Natural killer cell (primary cell): ENCODE measurements at places on chromosomes 11 and 22.

GRCh38 chr22:44031158-44031952 is 7.3 kb downstream of the PARVB start:
- no peak overlapping the region for H3K4me3 ChIP-seq
- DNase-seq = no peak
- H3K36me3 ChIP-seq = no peaks in the 10 kb centered on the region
- H3K27ac ChIP-seq = no peak overlapping the region
- peaks cover 20% of the 10 kb centered on the region for H3K4me1 ChIP-seq
- no peaks in the 10 kb centered on the region for H3K27me3 ChIP-seq

DNA sequence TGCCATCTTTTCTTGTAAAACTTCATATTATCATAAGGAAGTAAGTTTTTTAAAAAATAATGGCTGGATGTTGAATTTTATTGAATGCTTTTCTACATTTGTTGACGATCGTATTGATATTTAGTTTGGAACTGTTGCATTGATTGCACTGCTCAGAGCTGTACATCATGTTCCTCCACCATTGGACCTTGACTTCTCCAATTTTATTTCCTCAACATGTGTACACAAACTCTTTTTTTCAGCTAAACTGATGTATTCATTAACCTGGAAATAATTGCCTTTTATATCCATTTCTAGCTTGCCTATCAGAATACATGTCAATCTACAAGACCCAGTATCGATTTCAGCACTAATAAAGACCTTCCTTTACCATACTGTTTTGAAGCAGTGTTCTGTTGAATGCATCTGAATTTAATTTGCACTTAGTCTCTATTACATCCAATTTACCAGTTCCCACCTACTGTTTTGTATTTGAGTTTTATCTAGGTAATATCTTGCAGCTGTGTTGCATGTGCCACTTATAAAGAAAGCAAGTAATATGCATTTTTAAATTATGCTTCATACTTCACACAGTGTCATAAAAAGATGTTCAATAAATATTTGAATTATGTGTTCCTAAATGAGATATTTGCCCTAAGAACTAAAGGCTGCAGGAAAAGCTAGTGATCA is 5.5 kb downstream of the CEP57 start:
- H3K4me3 ChIP-seq = no peak overlapping the region
- no peaks in the 10 kb centered on the region for H3K27me3 ChIP-seq
- no peak for DNase-seq
- H3K27ac ChIP-seq = no peak overlapping the region

DNA sequence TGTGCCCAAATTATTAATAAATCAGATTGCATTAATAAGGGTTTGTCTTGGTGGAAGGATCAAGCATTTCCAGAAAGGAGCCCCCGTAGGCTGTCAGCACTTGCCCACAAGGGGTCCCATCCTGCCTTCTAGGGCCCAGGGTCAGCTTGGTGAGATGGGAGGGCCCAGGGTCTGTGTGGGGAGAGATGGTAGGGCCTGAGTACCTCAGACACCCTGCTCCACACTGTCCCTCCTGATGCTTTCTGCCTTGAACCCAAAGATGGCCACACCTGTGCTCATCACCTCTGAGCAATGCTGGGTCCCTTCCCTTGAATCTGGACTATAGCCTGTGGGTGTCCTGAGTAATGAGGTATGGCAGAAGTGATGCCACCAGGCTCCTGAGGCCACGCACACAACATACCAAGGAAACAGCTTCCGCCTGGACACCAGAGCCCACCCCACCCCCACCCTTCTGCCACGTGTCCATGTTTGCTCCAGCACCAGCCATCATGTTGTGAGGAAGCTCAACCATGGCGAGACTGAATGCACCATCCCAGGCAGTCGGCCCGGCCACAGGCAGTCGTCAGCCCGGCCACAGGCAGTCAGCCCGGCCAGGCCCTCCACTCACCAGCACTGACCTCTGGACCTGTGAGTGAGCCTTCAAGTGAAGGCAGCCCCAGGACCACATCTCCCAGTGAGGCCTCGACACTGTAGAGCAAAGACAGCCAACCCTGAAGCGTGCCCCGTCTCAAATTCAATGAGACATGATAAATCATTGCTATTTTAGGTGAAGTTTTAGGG is 6.8 kb downstream of the BET1L start:
- H3K36me3 ChIP-seq = peaks cover 26% of the 10 kb centered on the region
- no peak overlapping the region for H3K27ac ChIP-seq
- no peak overlapping the region for H3K4me3 ChIP-seq
- no peaks in the 10 kb centered on the region for H3K27me3 ChIP-seq
- peaks cover 10% of the 10 kb centered on the region for H3K4me1 ChIP-seq
- DNase-seq = no peak

DNA sequence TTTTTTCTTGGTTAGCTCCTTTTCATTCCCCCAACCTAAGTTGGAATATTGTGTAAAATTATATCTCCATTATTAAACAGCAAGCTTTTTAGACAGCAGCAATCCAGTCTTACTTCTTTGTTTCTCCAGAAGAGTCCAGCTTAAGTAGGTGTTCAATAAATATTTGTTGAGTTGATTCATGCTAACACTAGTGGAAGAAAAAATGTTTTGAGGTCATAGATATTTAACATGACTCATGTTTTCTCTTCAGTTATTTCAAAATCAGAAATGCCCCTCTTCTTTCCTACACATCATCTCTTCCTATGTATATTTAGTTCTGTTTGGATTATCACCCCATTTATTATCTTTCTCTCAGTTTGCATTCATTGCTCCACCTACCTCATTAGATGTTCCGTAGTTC is 20.3 kb downstream of the CCDC83 start:
- no peak overlapping the region for H3K27ac ChIP-seq
- no peak overlapping the region for H3K4me3 ChIP-seq
- H3K27me3 ChIP-seq = peaks cover 6% of the 10 kb centered on the region
- H3K36me3 ChIP-seq = no peaks in the 10 kb centered on the region
- DNase-seq = no peak

- no peak for DNase-seq
- no peak overlapping the region for H3K4me3 ChIP-seq
- no peaks in the 10 kb centered on the region for H3K4me1 ChIP-seq
- H3K36me3 ChIP-seq = no peaks in the 10 kb centered on the region
- H3K27me3 ChIP-seq = no peaks in the 10 kb centered on the region
These were observed 519.6 kb downstream of the NTM start for GRCh38 chr11:131889760-131890581.

GRCh38 chr11:64218628-64219353 is 7.2 kb downstream of the TRPT1 start:
- H3K27ac ChIP-seq = no peak overlapping the region
- H3K36me3 ChIP-seq = peaks cover 66% of the 10 kb centered on the region
- H3K27me3 ChIP-seq = no peaks in the 10 kb centered on the region
- H3K4me3 ChIP-seq = no peak overlapping the region
- H3K4me1 ChIP-seq = peaks cover 6% of the 10 kb centered on the region

GRCh38 chr11:78533399-78533798 is 41.3 kb downstream of the NARS2 start:
- H3K4me1 ChIP-seq = no peaks in the 10 kb centered on the region
- H3K27ac ChIP-seq = no peak overlapping the region
- no peak overlapping the region for H3K4me3 ChIP-seq
- no peaks in the 10 kb centered on the region for H3K27me3 ChIP-seq
- H3K36me3 ChIP-seq = no peaks in the 10 kb centered on the region

DNA sequence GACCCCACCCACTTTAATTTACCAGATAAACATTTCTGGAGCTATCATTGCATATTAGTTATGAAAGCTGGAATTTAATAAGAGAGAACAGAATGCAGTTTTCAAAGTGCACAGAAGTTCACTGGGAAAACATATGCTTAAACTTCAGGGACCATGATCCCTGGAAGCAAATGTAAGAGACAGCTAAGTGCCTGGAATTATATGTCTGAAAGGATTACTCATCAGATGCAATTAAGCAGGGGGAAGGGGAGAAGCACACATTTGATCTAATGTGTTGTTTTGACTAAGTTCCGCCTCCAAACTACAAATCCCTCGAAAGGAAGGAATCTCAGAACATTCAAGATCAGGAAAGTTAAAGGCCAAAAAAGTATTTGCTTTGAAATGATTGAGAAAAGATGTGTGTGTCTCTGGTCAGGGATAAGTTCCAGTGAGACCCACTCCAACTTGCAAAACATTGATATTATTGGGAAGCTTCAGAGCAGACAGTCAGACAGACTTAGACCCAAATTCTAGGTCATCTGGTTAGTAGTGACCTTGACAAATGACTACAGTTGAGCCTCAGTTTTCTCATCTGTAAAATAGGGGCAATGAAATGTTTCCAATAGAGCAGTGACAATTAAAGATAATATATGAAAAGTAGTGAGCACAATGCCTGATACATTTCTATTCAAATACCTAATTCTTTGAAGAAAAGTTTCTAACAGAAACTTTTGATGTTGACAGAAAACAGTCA is 147.6 kb downstream of the ME3 start:
- no peak overlapping the region for H3K4me3 ChIP-seq
- H3K27ac ChIP-seq = no peak overlapping the region
- no peaks in the 10 kb centered on the region for H3K27me3 ChIP-seq
- no peaks in the 10 kb centered on the region for H3K36me3 ChIP-seq

GRCh38 chr11:72573855-72574445 is 100.3 kb downstream of the PDE2A start:
- no peak for DNase-seq
- H3K4me3 ChIP-seq = no peak overlapping the region
- no peak overlapping the region for H3K27ac ChIP-seq
- no peaks in the 10 kb centered on the region for H3K36me3 ChIP-seq
- H3K4me1 ChIP-seq = peaks cover 31% of the 10 kb centered on the region

DNA sequence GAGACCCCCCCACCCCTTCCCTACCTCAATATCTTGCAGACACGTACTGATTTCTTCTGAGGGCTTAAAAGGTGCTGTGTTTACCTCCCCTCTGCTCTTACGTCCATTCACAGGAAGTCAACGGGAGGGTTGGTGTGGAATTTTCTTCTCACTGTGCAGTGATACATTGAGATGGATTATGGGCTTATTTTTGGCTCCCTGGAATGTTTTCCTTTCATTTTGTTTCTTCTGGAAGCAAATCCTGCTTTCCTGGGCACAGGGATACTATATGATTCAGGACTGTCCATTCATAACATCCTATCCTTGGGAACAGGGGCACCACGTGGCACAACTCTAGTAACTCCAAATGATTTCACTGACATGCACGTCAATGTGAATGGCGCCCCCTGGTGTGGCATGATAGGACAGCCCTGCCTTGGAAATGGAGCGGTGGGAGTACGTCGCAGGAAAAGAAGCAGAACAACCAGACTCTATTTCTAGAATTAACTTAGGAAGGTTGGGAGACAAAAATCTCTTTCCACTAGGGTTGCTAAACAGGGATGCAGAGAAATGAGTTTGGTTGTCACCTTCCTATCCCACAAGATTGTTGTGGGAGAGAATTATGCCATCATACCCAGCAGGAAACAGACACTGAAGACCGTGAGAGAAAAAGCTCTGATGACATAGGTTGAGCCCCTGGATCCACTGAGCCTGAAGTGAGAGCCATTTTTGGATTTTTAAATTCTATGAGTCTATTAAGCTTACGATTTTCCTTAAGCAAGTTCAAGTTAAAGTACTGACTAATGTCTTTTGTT is 146.5 kb upstream of the RAG2 start:
- DNase-seq = peak; percentile 73
- no peaks in the 10 kb centered on the region for H3K4me1 ChIP-seq
- H3K27me3 ChIP-seq = no peaks in the 10 kb centered on the region

DNA sequence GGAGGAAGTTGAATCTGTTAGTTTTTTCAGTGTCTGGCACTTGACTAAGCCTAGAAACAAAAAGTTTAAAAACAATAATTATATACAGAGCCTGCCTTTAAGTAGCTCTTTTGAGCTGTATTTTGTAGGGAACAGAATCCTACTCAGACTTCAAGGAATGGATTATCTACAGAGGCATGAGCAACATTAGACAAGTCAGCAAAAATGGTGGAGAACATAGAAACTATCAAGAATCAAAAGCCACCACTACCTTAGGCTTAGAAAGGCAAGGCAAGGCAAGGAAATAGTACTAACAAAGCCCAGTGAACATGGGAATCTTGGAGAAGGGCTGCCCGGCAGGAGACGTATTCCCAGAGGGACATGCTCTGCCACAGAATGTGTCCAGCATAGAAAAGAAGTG is 353.6 kb upstream of the FAT3 start:
- no peak overlapping the region for H3K4me3 ChIP-seq
- no peak for DNase-seq
- H3K4me1 ChIP-seq = no peaks in the 10 kb centered on the region
- no peaks in the 10 kb centered on the region for H3K27me3 ChIP-seq
- no peaks in the 10 kb centered on the region for H3K36me3 ChIP-seq

DNA sequence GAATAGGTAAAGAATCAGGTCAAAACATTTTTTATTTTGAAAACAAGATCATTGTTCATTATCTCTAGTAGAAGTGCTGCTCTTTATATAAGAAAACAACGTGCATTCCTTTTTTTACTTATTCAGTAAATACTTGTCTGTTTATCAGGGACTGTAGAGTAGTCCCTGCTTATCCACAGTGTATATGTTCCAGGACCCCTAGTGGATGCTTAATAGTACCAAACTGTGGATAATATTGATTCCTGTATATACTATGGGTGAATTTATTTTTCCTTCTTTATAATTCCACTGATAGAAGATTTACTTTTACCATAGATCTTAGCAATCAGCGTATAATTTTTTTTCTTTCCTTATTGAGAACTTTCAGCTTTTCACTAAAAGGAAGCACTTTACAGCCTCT is 32.6 kb downstream of the CEP295 start:
- H3K4me1 ChIP-seq = no peaks in the 10 kb centered on the region
- H3K36me3 ChIP-seq = peaks cover 68% of the 10 kb centered on the region

- no peak overlapping the region for H3K27ac ChIP-seq
- no peaks in the 10 kb centered on the region for H3K27me3 ChIP-seq
- H3K4me1 ChIP-seq = peaks cover 71% of the 10 kb centered on the region
- peaks cover 15% of the 10 kb centered on the region for H3K36me3 ChIP-seq
- no peak for DNase-seq
These were observed 3.2 kb downstream of the NDUFS8 start for GRCh38 chr11:68033708-68034045.

GRCh38 chr22:29156507-29156906 is 49.2 kb upstream of the EMID1 start:
- H3K36me3 ChIP-seq = no peaks in the 10 kb centered on the region
- H3K4me1 ChIP-seq = peaks cover 5% of the 10 kb centered on the region
- DNase-seq = no peak
- no peak overlapping the region for H3K27ac ChIP-seq
- no peak overlapping the region for H3K4me3 ChIP-seq

GRCh38 chr11:14015711-14016110 is 53.2 kb downstream of the SPON1 start:
- H3K4me3 ChIP-seq = no peak overlapping the region
- DNase-seq = no peak
- H3K36me3 ChIP-seq = no peaks in the 10 kb centered on the region
- H3K27me3 ChIP-seq = no peaks in the 10 kb centered on the region

- H3K36me3 ChIP-seq = peaks cover 19% of the 10 kb centered on the region
- H3K4me1 ChIP-seq = no peaks in the 10 kb centered on the region
- no peak overlapping the region for H3K27ac ChIP-seq
- H3K4me3 ChIP-seq = no peak overlapping the region
- no peak for DNase-seq
These were observed 27.9 kb downstream of the SLC25A17 start for GRCh38 chr22:40791241-40791640.
